HS-27A (cell line): ENCODE measurements at places on chromosomes 1 and 21.

DNA sequence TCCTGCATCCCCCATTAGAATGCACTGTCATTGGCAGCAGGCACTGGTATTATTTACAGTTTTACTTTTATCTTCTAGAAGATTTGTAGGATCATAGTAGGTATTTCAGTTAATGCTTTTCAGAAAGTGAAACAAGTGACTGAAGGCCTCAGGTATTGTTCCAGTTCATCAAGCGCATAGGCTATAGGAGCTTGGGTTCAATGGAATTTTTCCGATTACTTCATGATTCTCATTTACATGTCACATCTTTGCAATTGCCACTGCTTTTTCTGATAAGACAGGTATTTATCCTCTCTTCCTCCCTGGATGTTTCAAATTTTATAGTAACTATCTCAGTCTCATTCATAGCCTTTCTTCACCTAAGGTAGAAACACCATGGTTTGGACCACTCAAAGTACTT is 161.3 kb downstream of the NTPCR start:
- no peak for DNase-seq

- DNase-seq, result peak; percentile 11
Observed at GRCh38 chr1:61504852-61505390, 220.0 kb downstream of the TM2D1 start.

- DNase-seq, result no peak
Observed at GRCh38 chr1:101313356-101313755, 76.5 kb downstream of the S1PR1 start.

GRCh38 chr1:173507205-173507846 is 30.2 kb downstream of the PRDX6 start:
- DNase-seq, result peak; percentile 33

- DNase-seq, result no peak
Observed at GRCh38 chr1:89802051-89802450, 18.8 kb upstream of the LRRC8D start.

DNA sequence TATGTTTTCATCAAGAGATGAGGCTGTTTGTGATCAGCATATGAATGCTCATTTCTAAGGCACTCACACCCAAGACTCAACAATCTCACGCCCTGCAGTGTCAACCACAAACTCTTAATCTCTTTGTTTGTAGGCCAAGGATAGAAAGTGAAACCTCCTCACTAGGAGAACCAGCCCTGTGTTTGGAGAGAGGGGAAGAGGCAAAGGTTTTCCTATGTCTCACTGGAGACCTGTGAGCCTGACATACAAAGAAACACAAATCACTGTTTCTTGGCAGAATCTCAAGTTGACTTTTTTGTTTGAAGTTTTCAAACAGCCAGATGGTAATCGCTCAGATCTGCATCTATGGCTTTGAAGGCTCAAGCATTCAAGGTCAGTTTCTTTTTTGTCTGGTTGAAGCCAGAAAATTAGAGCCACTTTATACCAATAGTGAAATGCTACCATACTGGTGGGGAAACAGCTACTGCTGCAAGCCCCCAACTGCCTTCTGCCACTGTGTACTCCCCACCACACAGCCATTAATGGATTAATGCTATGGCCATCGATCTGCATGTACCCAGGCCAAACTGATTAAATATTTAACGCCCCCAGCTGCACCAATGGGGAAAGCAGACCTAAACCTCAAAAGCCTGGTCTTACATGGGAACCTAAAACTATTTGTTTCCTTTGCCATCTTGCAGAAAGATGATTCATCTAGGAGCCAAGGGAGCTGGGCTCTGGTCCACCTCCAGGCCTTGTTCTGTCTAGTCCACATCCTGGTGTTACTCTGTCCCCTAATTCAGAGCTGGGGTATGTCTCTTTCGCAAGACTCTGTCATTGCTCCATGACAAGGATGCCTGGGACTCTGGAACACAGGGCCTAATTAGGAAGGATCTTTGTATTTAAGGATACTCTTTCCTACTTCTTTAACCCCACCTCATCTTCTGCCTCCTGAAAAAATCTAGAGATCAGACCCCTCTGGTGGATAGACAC is 16.3 kb downstream of the PDZK1 start:
- no peak for DNase-seq

GRCh38 chr1:168135921-168136708 is 615 bp downstream of the GPR161 start:
- DNase-seq, result no peak

- DNase-seq, result no peak
Observed at GRCh38 chr1:95974586-95974985, 740.6 kb downstream of the RWDD3 start.

DNA sequence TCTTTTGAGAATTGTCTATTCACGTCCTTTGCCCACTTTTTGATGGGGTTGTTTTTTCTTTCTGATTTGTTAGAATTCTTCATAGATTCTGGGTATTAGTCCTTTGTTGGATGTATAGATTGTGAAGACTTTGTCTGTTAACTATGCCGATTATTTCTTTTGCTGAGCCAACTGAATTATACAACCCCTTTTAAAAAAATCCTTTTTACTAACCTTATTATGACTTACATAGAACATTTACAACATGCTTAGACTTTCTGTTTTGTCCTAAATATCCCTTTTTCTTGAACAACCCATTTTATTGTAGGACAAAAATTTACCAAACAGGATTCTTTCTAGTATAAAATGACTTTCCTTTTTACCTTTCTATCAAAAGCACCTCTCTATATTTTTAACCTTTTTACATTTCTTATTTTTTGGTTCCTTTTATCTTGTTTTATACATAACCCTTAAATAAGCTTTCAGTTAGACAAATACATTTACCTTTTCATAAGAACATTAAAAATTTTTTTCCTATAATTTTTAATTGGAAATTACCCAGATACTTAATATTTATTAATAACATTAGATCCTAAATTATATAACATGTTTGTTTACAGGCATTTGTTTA is 70.4 kb upstream of the TTLL7 start:
- DNase-seq, result no peak

- DNase-seq, result no peak
Observed at GRCh38 chr1:233299450-233299849, 3.9 kb upstream of the PCNX2 start.
